Right renal cortex interstitium (tissue), 3 donors: ENCODE measurements at places on chromosomes 11 and 22.

GRCh38 chr11:106958517-106959248 is 59.6 kb downstream of the GUCY1A2 start:
- no peak for DNase-seq

DNA sequence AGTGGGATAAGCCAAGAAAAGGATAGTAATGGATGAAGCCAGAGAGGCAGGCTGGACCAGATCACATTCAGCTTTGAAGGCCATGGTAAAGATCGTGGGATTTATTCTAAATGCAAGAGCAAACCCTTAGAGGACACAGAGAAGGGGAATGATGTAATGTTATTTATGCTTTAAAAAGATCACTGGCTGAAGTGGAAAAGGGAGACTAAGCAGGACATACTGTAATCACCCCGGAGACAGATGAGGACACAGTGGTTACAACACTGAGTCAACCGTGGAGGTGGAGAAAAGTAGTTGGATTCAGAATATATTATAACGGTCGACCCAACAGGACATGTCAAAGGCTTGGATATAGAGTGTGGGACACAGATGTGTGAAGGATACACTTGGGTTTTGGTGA is 38.5 kb downstream of the CDON start:
- no peak for DNase-seq

GRCh38 chr11:83158357-83158786 is 1.4 kb downstream of the PCF11 start:
- no peak for DNase-seq

GRCh38 chr11:32152216-32152615 is 61.3 kb downstream of the RCN1 start:
- no peak for DNase-seq

- DNase-seq = no peak
These were observed 46.9 kb downstream of the WNT11 start for GRCh38 chr11:76159303-76159937.

GRCh38 chr11:57615308-57615707 is 17.8 kb downstream of the SERPING1 start:
- no peak for DNase-seq

- DNase-seq = peak; percentile 48
These were observed 671 bp upstream of the PICALM start for GRCh38 chr11:86069408-86070101.

- DNase-seq = no peak
These were observed 825 bp downstream of the FBXO3 start for GRCh38 chr11:33773404-33773986.

DNA sequence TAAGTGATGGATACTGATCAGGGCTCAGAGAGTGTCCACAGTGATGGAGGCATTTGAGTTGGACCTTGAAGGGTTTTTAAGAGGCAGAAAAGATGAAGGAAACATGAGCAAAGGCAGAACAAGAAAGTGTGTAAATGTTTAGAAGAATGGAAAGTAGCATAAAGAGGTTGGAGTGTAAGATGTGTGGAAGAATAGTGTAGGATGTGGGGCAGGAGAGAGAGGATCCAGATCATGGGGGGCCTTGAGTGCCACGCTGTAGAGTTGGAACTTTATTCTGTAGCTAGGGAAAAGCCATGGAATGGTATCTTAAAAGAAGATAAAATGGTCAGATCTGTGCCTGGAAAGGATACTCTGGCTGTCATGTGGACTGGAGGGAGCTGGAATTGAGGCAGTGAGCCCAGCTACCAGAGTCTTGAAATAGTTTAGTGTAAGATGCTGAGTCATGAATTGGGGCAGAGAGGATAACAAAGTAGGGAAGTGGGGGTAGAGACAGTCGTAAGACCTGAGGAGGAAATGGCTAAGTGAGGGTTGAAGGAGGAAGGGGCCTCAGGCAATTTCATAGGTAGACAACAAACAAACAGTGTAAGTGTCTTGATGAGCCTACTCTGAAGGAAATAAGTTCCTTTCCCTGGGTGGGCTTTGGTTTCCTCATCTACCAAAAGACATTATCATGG is 6.7 kb downstream of the KCNE3 start:
- DNase-seq = no peak

DNA sequence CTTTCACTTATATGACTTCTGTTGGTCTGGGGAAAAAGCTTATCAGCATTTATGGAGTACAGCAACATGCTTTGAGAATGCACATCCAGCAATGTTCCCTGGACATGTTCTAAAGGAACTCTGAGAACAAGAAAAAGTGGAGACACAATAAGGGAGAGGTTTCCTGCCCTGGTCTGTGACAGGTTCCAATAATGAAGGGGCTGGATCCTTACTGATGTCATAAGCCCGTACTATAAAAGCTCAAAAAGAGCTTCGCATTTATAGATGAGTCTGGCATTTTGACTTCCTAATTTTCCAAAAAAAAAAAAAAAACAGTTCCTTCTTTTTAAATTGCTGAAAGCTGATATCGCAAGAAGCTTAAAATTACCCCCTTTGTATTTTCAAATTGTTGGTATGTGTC is 129.1 kb downstream of the MPPED2 start:
- no peak for DNase-seq

GRCh38 chr11:131537196-131537595 is 166.8 kb downstream of the NTM start:
- no peak for DNase-seq

GRCh38 chr11:27390318-27391295 is 27.6 kb upstream of the CCDC34 start:
- no peak for DNase-seq

DNA sequence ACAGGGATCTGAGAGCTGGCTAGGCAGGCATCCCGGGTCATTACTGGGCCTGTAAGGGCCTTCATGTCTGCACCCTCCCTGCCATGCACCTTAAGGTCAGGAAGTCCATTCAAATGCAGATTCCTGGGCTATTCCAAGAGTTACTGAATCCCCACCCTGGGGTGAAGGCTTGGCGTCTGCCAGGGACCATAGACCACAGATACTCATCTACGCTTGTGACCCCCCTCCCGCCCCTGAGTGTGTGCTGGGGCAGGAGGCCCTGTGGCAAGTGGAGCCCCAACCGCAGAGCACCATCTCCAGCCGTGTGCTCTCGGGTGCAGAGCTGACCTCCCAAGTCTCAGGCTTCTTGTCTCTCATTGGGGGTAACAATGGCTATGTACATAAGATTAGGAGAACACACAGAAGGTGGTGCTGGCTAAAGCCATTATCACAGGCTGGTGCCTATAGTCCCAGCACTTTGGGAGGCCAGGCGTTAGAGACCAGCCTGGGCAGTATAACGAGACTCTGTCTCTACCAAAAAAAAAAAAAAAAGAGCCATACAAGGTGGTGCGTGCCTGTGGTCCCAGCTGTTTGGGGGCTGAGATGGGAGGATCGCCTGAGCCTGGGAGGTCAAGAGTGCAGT is 19.1 kb upstream of the KCNQ1OT1 start:
- DNase-seq = no peak

GRCh38 chr22:37329238-37330140 is 47.2 kb downstream of the CYTH4 start:
- DNase-seq = no peak

GRCh38 chr22:20729194-20729593 is 44.7 kb upstream of the SERPIND1 start:
- no peak for DNase-seq

DNA sequence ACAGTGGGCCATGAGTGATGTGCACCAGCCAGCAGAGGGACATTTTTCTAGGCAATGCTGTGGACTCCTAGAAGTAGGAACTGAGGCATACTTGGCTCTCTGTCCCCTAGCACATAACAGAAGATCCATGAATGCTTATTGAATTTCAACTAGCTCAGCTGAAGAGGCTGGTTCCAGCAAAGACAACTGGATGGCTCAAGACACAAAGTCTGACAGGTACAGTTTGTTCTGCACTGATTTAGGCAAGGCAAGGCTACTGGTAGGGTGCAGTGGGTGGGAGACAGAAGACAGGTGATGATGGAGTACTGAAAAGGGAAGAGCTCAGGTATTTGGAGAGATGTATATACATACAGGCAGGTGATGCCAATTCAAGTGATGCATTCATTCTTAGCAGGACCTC is 72.4 kb upstream of the USP47 start:
- no peak for DNase-seq

GRCh38 chr11:69467196-69467595 is 14.3 kb upstream of the LINC01488 start:
- DNase-seq = no peak

GRCh38 chr11:8813658-8814057 is 97.3 kb upstream of the AKIP1 start:
- DNase-seq = no peak

- DNase-seq = no peak
These were observed 348.0 kb downstream of the BUD13 start for GRCh38 chr11:116424615-116425261.

DNA sequence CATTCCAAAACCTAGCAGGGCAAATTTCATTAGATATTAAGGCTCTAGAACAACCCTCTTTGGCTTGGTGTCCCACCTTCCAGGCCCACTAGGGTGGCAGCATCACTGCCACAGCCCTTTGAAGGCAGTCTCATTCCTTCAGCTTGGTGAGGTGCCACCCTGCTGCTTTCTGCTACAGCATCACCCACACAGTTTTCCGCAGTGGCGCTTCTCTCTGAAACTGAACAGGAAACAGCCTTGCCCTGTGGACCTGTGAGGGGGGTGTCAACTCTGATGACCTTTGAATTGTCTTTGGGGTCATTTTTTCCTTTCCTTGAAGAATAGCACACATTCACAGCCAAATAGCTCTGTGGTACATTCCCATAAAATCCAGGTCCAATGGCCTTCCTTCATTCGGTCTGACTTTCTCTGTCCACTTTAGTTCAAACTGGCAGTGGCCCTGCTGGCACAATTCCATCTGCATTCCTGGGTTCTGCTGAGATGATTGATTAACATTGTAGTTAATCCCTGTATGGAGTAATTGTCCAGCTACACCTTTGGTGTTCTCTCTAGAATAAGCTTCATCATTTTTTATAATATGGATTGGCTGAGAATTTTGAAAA is 251.9 kb upstream of the FAT3 start:
- DNase-seq = no peak

DNA sequence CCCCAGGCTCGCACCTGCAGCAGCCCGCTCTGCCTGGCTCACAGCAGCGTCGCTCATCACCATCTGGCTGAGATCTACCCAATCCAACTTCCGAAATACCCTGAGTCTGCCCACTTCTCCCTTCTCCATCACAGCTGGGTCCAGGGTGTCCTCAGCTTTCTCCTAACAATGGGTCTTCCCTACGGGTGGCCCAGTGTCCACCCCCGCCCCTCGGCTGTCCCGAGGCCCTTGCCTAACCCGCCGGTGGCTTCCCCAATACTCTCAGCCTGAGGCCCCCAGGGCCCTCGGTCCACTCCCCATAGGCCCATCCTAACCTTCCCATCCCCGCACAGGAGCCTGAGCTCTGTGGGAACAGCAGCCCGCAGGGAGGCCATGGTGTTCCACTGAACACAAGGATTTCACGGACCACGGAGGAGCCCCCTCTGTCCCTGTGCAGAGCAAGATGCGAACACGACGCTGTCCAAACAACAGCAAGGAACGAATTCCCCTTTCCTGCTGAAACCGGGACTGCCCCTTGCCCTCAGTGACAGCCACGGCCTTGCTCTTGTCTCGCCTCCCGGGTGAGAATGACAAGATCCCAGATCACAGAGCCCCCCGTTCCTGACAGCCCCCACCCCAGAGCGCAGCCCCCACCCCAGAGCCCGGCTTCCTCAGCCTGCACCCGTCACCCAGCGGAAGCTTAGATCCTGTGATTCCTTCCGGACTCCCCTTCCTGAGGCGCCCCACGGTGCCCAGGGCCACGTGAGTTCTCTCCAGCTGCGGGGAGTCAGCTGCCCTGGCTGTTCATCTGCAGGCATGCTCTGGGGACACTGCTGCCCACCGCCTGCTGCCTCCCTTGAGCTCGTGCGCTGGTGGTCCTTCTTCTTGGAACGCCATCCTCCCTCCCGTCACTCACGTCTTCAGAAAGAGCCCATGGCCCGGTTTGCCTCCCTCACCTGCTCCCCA is 48.8 kb upstream of the CARS1 start:
- no peak for DNase-seq

DNA sequence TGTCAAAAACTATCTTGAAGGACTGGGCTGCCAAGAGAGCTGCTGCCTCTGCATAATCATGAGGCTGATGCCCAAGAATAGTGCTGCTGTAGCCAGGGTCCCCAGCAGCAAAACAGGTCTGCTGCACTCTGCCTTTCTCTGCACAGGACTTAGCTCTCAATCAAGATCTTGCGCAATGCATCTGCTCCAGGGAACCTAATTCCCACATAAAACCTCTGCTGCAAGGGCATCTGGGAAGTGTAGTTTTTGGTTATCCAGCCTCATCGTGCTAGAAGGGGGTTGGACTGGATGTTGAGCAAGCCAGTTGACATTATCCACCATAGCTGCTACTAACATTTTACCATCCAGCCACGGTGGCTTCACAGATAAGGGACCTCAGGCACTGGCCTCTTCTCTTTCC is 192.7 kb downstream of the C11orf91 start:
- no peak for DNase-seq

DNA sequence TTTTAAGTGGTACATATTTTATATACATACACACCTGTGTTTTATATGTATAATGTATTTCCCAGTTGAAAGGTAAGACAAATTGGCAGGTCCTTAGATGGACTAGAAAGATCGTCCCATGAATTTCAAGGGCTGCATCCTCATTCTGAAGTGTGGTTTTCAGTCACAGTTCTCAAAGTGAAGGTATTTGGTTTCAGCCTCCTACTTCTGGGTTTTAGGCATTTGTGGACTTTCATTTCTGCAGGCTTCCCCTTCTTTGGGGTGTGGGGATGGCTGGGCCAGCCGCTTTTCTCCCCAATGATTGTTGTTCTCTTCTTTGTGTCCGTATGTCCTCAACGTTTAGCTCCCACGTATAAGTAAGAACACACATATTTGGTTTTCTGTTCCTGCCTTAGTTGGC is 10.0 kb downstream of the DCPS start:
- no peak for DNase-seq

DNA sequence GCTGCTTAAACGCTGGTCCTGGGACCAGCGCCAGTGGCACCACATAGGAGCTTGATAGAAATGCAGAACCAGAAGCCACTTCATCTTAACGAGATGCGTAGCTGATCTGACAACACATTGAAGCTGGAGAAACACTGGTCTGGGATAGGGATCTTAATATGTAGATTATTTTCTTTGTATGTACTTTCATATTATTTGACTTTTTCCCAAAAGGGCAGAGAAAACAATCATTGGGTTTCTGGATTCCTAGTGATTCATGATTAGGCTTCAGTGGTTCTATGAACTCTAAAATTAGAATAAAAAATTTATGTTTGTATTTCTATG is 12.3 kb downstream of the MPEG1 start:
- DNase-seq = no peak

GRCh38 chr22:20441631-20442484 is 4.2 kb upstream of the SCARF2 start:
- DNase-seq = no peak
